Cortex of kidney (tissue), 1 donor: ENCODE measurements at places on chromosomes 4 and X.

DNA sequence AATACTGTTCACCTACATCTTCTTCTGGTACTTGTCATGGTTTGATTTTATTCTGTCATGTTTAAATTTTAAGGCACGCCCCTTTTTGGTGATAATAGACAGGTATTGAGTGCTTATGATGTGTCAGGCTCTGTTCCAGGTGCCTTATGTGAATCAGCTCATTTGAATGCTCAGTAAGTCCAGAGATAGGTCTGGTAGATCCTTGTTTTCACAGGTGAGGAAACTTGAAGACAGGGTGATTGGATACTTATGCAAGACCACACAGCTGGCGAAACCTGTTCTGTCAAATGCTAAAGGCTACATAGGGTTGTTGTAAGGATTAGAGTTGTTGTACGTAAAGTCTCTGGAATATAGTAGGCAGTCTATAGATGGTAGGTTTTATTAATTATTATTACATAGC is 9.6 kb upstream of the SLC25A14 start:
- no peak for DNase-seq

DNA sequence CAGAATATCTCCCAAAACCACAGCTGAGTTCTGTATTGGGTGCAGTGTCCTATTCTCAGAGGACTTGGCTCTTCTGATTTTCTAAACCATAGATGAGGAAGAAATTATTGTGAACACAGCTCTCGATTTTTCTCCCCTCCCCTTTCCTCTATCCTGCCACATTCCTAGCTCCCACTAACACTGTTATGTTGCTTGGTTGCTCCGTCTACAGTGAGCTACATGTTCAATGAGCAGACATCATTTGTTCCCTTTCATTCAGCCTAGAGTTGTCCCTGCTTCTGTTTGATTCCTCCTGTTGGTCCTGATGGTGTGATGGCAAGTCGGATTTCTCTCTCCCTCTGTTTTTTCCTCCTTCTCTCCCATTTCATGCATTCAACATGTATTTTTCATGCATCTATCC is 65.9 kb downstream of the DIPK2B start:
- DNase-seq, result no peak

GRCh38 chr4:1777822-1778641 is 15.1 kb upstream of the FGFR3 start:
- no peak for DNase-seq

DNA sequence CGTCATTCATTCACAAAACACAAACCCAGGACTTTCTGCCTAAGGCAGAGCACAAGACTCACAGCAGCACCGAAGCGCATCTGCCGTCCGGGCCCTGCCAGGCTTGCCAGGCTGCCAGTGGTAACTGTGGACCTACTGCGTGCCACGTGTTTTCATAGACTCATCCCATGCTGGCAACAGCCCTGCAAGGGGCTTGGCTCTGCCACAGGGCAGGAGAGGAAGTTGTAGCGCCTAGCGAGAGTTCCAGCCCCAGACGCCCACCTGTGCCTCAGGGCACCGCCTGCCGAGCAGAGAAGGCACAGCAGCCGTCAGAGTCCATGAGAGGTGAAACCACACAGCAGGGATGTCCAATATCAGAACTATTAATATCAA is 18.9 kb upstream of the MRFAP1 start:
- DNase-seq, result no peak

- DNase-seq, result no peak
Measured at GRCh38 chr4:77022560-77023179, 53.1 kb downstream of the CCNI start.

- DNase-seq, result no peak
Measured at GRCh38 chr4:3387154-3387942, 54.4 kb upstream of the HGFAC start.

DNA sequence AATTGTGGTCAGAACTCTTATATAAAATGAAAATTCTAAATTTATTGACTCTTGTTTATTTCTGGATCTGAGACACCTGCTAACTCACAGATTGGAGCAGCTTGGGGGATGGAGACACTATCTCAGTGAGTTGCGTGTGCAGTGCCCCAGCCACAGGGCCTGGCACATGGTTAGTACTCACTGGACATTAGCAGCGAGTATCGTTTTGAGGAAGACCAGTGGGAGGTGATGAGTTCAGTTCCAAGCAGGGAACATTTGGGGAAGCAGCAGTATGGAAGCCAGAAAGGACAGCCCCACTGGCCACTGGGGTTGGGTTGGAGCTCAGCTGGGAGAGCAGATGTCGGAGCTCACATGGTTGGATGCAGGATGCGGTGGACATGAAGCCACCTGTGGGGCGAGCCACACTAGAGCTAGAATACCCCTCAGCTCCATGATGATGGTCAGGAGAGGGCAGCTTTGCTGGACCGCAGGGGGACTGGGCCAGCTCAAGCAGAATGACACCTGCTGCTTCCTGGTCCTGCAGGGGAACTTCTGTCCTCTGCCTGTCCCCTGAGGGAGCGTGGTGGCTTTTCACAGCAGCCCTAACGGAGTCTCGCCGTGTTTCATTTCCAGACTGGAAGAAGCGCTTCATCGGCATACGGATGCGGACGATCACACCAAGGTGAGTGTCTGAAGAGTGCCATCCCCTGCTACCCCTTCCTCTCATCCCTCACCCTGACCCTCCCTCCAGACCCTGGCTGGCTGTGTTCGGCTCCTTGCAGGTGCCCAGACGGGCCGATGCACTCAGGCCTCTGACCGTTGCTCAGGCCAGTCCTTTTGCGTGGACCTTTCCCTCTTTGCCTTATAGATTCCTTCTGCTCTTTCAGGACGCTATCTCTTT is 32.5 kb downstream of the HTRA3 start:
- no peak for DNase-seq

DNA sequence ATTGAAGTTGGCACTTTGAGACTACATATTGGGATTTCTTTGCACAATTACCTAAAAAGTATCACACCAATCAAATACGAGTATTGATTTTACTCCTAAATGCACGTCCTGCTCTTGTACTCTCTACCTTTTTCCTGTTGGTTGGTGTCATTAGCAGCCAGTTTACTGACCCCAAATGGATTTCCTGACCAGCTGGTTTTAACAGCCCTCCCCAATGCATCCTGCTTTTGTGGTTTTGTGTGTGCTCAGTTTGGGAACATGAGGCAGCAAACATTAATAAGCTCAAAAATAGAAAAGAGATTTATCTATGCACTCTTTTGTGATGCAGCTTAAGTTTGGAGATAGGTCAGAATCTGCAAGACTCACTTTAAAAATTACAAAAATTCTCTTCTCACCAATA is 230.3 kb downstream of the MAPK10 start:
- no peak for DNase-seq

- no peak for DNase-seq
Measured at GRCh38 chr4:100823993-100824323, 306.1 kb upstream of the EMCN start.
